Left lobe of liver (tissue), 2 donors: ENCODE measurements at places on chromosomes 16 and 17. TPM values are rescaled to one million over a fixed set of nuclear protein-coding genes. Genes with fewer than 3 reads are reported as not detected.

- no peak for DNase-seq
These were observed 1.2 kb downstream of the G6PC3 start for GRCh38 chr17:44071772-44072171.

DNA sequence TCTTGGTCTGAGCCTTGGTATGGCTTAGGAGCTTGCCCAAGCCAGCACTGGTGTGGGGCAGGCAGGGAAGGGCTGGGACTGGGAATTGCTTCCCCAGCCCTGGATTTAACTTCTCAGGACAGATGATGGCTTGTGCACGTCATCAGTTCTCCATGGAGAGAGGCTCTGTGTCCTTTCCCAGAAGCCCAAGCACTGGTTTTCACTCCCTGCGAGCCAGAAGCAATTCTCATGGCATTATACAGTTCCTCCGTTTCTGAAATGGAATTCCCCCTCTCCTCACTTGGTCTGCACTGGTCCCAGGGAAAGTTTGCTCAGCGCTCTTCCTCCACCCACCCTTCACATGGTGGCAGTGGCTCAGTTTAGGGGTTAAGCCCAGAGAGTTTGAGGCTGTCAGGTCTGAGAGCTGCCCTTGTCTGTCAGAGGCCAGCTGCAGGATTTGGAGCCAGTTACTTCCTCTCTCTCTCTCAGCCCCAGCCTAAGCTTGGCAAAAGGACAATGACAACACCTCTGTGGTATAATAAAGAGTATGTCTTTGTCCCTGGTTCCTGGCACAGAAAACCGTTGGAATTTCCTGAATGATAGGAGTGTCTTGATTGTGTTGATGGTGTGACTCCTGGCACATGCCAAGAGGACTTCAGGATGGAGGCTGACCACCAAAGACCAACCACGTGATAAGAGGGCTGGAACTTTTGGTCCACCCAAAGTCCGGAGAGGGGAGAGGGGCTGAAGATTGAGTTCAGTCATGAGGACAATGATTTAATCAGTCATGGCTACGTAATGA is 219.6 kb upstream of the TNRC6C start:
- peak; percentile 19 for DNase-seq

GRCh38 chr17:79925242-79925957 is 86.2 kb upstream of the CBX4 start:
- peak; percentile 81 for DNase-seq

GRCh38 chr17:28327709-28328108 is 7.6 kb downstream of the IFT20 start:
- DNase-seq = no peak

DNA sequence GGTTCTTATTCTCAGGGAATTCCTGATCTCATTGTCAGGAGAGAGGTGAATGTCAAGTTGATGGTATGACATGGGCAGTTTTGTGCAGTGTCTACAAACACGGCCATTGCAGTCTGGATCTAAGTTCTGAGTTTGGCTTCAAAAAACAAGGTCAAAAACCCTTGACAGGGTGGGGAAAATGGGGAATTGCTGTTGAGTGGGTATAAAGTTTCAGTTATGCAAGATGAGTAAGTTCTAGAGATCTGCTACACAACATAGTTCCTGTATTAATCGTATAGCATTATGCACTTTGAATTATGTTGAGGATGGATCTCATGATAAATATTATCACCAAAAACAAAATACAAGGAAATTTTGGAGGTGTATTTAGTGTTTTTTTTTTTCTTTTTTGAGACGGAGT is 36.6 kb upstream of the CARMIL2 start:
- no peak for DNase-seq

DNA sequence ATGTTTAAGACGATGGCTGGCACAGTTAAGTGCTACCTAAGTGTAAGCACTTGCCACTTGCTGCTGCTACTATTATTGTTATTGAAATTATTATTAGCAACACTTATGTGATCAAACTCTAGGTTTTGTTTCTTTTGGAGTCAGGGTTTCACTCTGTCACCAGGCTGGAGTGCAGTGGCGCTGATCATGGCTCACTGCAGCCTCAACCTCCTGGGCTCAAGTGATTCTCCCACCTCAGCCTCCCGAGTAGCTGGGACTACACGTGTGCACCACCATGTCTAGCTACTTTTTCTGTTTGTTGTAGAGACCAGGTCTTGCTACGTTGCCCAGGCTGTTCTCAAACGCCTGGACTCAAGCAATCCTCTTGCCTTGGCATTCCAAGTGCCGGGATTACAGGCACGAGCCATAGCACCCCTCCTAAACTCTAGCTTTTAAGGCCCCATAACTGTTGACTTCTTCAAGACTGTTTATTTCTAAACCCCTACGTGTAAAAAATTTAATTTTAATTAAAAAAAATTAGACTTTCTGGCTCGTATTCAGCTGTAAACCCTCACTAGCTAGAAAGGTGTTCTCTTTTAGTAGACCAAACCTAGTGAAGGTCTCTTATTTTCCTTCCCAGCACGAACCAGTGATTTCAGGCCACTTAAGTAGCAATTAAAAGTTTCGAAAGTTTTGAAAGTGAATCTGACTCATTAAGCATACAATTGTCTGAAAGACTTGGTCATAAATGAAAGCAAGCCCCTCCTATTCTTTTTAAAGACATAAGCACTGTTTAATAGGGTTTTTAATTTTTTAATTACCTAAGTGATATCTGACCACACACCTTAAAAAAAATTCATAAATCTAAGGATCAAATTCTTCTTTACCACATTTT is 11.7 kb upstream of the SCNN1B start:
- DNase-seq = no peak

DNA sequence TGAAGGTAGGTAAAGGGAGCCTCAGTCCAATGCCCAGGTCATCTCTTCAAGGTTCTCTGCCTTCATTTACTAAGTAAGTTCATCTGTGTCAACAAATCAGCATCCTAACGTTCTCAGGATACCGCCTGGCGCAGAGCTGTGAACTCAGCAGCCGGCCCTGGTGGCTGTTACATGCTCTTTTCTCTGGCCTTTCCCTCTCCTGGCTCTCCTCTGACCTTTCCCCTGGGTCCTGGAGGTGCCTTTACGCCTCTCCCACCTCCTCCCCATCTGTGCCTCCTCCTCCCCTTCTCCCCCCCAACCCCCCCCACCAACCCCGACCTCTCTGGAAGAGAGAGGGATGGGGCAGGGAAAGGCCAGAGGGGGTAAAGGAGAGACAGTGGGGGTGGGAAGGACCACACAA is 19.5 kb downstream of the COTL1 start:
- DNase-seq = no peak

GRCh38 chr16:51184702-51185433 is 33.8 kb upstream of the SALL1 start:
- no peak for DNase-seq

GRCh38 chr16:88366032-88366703 is 16.6 kb upstream of the ZNF469 start:
- DNase-seq = no peak

- DNase-seq = peak; percentile 42
These were observed 70.4 kb downstream of the RPH3AL start for GRCh38 chr17:282000-282911.

- no peak for DNase-seq
These were observed 154.6 kb upstream of the CIBAR2 start for GRCh38 chr16:85266857-85267256.

ENPP7 gene
- 2.9 TPM for total RNA-seq

SYT17 gene
- 7.7 TPM for total RNA-seq

PRR11 gene
- total RNA-seq = 0.53 TPM
